ENCODE measurements at places on chromosomes 4 and X.

DNA sequence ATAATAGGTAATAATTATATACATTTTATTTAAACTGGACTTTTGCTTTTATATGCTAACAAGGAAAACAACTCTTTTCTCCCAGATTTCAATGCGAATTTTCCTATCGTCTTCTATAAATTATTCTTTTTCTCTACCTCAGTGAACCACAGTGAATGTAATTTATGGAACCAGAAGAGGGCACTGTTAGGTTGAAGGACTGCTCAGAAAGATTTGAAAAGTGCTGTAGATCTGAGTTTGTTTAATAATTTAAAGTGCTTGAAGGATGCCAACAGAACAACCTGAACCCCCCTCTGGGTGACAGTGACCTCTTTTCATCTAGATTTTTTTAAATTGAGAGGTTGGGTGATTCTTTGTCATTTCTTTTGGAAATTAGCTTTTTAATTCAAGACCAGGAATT, 54.9 kb downstream of the PHOX2B start:
- DNase-seq, result peak; percentile 36

DNA sequence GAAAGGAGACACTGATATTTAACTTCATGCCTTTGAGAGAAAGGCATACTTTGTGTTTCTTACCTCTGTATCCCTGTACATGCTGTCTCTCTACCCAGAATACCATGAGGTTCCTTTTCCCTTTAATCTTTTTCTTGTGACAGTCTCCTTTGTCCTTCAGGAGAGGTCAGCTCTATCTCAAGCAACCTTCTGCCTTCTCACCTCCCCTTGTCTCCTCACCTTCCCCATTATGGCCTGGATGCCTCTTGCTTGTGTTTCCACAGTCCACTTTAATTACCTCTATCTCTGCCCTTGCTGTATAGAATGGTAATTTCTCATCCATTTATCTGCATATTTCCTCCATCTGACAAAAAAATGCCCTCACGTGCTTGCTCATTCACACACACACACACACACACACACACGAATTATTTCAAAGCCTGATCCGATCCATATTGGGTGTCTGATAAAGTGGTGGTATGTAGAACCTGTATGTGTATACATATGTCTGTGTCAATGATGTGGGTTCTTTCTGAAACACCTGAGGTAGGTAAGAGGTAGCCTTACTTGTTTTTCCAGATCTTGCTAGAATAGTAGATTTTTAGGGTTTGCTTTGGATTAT, 28.5 kb downstream of the MSN start:
- no peak for DNase-seq

DNA sequence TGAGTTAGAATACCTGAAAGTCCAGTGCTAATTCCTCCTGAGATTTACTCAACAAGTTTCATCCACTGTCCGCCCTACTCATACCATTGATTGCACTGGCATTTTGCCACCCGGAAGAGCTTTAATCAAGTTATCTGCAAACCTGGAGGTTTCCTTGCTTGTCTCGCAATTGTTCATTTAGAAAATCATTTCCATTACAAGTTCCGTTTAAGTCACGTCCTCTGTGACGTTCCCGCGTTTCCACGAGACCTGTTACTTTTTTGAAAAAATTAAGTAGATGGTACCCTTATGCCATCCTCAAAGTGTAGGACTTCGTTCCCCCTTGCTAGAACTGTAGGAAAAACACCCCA, 761 bp upstream of the FRYL start:
- DNase-seq, result no peak

GRCh38 chr4:184850431-184851199, 24.8 kb upstream of the ACSL1 start:
- no peak for DNase-seq

DNA sequence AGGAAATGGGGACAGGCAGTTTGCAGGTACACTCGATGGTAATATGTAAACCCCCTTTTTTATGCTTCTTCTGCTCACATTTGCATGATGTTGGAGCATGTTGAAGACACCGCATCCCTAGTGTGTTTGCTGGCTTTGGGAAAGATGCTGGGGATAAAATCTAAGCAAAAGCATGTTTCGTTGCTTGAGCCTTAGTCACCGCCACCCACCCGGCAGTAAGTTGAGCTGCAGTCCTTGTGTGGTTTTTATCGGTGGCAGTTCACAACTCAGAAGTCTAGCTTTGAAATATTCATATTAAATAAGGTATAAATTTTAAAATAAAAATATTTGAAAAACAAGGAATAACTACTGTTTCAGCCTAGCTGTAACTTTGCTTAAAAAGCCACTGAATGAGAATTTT, 21.7 kb upstream of the MND1 start:
- no peak for DNase-seq

GRCh38 chr4:86359944-86360478, at the start of gene MAPK10:
Gene MAPK10, minus strand, starts transcription at chr4:86360053.
- peak; percentile 59 for DNase-seq

DNA sequence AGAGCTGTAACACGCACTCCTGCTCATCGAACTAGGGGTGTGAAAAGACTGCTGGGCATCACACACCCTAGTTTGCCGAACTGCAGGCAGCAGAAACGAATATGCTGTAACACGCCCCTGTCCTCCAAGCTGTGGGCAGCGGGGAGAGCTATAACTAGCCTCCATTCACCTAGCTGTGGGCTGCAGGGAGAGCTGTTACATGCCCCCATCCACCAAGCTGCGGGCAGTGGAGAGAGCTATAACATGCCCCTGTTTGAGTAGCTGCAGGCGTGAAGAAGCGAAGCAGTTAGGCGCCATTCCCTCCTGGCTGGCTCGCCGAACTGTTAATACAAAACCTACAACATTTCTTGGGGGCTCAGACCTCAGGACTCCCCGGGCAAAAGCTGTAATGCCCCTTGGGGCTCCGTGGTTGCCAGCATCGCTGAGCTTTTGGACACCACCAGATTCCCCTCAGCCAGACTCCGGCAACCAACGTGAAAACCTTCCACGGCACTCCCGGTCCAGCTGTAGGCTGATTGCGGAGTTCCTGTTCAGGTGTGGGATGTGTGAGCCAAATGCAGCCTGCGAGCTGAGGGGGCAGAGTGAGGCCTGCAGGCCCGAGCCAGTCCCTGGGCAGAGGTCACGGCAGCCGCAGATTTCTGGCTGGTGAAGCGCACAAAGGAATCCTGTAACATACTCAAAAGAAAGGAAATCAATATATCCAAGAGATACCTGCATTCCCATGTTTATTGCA, 41.1 kb upstream of the ANKRD17 start:
- no peak for DNase-seq

DNA sequence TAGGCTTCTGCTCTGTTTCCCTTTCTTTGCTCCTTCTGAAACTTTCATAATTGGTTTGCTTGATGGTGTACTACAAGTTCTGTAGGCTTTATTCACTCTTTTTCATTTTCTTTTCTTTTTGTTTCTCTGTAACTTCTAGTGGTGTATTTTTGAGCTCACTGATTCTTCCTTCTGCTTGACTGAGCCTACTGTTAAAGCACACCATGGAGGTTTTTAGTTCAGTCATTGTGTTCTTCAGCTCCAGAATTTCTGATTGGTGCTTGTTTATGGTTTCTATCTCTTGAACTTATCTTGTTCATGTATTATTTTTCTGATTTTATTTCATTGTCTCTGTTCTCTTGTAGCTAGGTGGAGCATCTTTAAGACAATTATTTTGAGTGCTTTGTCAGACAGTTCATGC, 33.4 kb upstream of the C4orf54 start:
- DNase-seq, result no peak

GRCh38 chrX:143854006-143854405, 29.9 kb upstream of the UBE2NL start:
- peak; percentile 74 for DNase-seq

DNA sequence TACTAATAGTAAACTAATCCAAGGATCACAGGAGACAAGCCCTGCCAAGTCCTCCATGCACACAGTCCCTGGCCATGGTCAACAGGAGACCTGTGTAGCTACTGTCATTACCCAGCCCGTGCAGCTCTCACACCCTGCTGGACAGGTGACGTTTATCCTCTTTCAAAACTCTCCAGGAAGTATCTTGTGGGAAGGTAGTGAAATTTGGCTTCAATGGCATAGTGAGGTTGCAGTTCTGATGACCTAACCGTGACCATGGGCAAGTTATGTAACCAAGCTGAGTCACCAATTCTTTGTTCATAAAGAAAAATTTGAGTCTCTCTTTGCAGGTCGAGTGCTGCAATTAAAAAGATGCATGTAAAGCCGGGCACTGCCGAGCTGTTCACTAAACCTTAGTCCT, 11.3 kb upstream of the SLC2A9 start:
- DNase-seq, result no peak

DNA sequence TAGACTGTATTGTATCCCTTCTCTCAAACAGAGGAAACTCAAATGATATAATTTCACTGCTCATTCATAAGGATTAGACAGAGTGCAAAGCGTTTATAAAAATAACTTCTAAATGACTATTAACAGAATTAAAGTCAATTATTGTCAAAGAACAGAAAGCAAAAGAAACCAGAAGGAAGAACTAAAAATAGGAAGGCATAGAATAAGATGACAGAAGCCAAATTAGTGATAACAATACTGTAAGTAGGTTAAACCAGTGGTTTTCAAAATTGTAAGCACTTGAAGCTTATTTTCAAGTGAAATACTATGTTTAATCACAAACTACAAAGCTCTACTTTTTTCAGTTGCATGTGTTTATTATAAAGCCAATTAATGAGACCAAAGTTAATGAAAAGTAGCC, 305.2 kb downstream of the PPP1R2C start:
- DNase-seq, result no peak

GRCh38 chrX:45623266-45623665, 422.6 kb upstream of the DIPK2B start:
- DNase-seq, result peak; percentile 91

DNA sequence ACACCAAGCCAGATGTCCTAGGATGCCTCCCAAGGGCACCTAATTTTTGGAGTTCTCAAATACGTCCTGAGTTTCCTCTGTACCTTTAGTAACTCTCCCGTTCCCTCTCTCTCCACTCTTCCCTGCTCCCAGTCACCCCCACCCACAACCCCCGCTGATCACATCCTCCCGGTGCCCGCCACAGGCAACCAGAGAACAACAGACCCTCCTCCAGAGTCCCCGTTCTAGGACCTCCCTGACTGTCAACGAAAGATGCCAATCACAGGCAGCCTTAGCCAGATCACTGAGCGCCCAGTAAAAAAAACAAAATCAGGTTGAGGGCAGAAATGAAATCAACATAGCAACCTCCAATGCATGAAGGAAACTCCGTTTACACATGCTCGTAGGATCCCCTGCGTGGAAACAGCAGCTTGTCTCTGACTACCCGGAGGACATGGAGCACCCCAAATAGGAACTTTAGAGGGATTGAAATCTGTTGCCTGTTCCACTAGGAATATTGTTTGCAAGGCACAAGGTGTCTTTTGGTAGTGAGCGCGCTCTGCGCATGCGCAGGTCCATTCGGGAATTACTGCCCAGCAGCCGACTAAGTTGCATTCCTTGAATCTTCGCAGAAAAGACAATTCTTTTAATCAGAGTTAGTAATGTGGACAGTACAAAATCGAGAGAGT, at the start of gene GABRB1:
Gene GABRB1, plus strand, starts transcription at position 557 of the 668 bp plus-strand sequence.
- peak; percentile 28 for DNase-seq

- DNase-seq, result no peak
These were observed 84.4 kb upstream of the FAT1 start for GRCh38 chr4:186807808-186808629.

DNA sequence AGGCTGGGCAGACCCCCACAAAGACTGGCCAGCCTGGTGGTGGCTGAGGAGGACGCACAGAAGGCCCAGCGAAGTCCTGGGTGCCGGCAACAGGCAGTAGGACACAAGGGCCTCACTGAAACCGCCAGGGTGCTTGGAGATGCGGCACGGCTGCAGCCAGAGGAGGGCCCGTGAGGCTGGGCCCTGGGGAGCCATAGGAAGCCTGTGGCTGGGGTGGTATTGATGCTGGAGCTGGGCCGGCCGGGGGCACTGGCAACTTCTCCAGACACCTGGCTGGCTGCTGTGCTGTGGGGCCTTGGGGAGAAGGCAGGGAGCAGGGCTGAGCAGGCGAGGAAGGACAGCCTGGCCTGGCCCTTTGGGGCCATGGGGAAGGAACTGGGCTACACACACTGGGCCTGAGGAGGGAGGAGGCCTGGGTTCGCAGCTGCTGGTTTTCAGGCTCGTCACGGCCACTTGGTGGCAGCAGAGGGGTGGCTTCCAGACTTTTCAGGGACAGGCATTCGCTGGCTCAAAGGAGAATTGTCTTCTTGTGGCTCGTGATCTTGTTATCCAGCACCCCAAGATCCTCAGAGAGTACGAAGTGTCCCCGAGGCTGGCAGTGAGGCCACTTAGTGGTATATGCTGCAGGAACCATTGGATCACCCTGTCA, 37.2 kb downstream of the ATP2B3 start:
- peak; percentile 43 for DNase-seq

DNA sequence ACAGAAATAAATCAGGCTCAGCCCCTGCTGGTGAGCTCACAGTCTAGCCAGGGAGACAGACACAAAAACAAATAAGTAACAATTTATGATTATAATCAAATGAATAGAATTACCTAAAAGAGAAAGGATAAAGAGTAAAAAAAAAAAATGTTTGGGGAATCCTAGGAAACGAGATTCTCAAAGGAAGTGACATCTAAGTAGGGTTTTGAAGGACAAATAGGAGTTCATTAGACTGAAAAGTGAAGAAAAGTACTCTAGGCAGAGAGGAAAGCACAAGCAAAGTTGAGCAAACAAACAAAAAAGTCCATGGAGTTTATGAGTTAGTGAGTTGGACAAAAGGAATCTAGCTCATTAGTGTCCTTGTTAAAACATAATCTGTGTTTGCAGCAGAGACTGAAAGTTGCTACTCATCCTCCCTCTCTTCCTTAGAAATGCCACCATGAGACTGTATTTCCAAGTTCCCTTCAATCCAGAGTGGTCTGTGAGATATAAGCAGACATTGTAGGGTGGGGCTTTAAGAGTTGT, 145.6 kb downstream of the SPATA18 start:
- no peak for DNase-seq

DNA sequence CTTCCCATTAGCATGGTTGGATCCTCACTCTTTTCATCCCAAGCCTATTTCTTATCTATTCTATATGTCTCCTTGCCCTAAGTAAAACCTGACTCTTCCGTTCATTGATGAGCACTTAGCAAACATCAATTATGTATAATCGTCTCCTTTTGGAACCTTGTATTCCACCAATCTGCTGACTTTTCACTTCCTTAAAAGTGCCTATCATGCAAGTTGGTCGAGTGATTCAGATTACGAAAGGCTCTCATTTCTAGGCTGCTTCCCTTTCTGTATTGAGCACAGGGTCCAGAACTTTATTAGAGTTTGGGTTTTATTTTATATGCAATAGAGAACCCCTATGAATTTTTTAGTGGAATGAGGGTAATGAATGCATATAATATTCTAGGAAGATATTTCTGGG, 27.1 kb upstream of the ALB start:
- DNase-seq, result no peak

GRCh38 chrX:151570561-151570960, 7.1 kb downstream of the PASD1 start:
- DNase-seq, result no peak
